ENCODE measurements at places on chromosomes 4 and X.

GRCh38 chrX:49106930-49107329 lies 16.6 kb downstream of the GPKOW start:
- no peak for DNase-seq

- no peak for DNase-seq
These were observed 484.0 kb downstream of the NAF1 start for GRCh38 chr4:162682651-162683050.

DNA sequence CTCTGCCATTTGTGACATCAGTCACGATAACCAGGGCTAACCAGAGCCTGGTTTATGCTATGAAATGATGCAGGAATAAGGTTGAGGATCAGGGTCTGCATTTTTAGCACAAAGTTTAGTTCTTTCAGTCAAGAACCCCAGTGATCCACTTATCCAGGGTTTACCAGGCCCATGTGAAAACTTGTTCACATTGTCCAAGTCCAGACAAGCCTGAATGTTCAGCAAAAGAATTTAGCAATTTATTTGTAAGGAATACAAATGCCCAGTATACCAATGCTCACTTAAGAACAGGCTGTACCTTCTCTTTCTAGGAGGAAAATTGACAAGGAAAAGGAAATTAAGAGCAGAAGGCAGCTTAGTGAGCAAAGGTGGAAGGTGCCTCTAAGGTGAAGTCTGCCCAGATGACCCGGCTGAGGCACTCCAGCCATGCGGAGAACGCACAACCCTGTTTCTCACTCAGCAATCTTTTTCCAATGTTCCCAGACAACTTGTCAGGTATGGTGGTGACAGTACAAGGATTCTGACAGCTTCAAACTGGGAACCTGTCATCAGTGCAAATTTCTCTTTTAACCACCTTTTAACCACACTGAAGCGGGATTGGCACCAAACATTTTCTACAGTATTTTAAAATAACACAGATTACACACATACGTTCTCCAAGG lies 54.0 kb downstream of the TBC1D9 start:
- no peak for DNase-seq

DNA sequence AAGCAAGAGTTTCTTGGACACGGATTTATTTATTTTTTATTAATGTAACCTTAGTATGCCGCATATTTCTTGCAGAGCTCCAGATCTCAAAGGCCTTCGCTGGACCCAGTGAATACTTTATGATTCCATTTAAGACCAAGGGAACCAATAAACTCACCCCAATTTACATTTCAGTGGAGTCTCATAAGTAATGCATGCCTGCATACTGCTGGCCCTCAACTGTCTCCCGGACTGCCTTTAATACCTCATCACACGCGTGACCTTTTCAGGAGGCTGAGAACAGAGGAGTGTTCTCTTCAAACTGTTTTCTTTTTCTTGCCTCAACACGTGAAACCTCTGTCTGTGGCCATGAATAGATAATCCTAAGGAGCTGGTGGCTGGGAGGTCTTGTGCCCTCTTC lies 240.9 kb downstream of the STIM2 start:
- DNase-seq, result no peak

DNA sequence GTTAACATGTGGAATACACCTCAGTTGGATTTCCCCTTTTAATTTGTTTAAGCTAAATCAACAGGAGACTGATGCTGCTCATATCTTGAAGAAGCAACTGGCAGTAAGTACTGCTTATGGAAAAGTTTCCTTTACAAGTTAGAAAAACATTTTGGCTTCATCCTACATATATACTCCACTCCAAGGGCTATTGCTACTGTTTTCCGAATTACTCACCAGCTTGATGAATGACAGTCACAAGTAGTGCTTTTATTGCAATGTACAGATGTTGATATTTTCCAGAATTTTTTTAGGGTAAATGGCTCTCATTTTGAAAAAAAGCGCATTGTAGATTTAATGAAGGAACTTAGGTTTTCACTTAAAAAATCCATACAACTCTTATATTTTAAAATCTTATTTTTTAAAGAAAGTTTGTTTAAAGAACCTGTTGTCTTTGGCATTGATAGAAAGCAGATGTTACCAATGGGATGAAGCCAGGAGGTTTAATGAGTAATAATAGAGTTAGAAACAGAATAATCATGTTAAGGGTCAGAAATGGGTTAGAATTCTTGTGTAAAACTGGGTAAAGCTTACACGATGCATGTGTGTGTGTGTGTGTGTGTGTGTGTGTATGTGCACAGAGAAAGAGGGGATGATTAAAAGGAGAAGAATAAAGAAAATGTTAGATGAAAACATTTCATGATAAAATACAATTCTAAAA lies 272.9 kb downstream of the CFAP299 start:
- no peak for DNase-seq

GRCh38 chr4:65007841-65008439 lies 598.7 kb upstream of the TECRL start:
- no peak for DNase-seq

GRCh38 chr4:94641702-94642560 lies 115.8 kb upstream of the BMPR1B start:
- no peak for DNase-seq

DNA sequence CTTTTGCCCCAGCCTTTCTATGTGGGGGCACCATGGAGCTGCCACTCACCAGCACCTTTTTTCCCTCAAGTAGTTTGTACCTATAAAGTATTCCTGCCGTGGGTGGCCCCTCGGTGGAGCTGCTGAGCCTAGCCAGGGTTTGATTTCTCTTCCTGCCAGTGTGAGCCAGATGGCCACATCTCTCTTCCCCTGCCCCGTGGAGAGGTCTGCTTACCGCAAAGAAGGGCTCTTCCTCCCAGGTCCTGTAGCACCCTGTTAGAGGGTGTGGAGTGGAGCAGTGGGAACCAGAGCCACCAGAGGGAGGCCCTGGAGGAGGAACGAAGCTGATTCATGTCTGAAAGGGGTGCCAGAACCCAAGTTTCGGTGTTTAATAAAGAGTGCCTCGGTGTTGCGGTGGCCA lies 95.4 kb downstream of the PTTG2 start:
- DNase-seq, result no peak

DNA sequence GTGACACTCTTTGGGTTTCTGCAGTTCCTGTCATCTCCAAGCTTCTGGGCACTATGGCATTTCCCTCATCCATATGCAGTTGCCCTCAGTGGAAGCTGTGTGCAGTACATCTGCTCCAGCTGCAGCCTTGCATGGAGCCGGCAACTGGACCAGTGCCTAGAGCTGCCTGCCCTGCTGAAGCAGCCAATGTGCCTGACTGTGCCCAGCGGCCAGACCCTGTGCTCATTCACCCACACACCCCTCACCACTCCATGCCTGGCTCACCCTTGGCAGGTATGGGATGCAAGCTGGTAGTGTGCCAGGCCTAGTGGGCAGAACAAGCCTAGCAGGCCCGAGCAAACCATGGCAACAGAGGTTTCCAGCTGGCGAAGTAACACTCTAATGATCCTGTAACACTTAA lies 370.8 kb downstream of the FSTL5 start:
- no peak for DNase-seq

DNA sequence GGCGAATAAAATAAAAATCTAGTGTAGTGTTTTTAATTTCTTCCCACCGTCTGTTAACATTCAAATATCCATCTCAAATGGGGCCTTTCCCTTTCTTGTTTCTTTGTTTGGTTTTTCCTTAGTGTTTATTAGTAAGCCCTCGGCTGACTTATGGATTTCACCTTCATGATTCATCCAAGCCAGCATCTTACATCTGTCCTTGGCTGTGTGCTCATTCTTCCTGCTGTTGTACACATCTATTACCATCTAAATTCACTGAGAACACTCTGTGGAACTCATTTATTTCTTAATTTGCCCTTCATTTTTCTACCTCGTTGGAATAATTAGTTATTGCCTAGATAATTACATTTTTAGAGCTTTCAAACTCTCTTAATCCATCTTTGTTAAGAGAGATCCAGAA lies 84.9 kb downstream of the SPCS3 start:
- DNase-seq, result no peak

GRCh38 chrX:119374736-119375135 lies 24.4 kb upstream of the SLC25A43 start:
- no peak for DNase-seq

GRCh38 chr4:60223208-60223923 lies 976.8 kb upstream of the ADGRL3 start:
- DNase-seq, result no peak

- DNase-seq, result no peak
These were observed 628.9 kb downstream of the TLL1 start for GRCh38 chr4:166501941-166502382.

DNA sequence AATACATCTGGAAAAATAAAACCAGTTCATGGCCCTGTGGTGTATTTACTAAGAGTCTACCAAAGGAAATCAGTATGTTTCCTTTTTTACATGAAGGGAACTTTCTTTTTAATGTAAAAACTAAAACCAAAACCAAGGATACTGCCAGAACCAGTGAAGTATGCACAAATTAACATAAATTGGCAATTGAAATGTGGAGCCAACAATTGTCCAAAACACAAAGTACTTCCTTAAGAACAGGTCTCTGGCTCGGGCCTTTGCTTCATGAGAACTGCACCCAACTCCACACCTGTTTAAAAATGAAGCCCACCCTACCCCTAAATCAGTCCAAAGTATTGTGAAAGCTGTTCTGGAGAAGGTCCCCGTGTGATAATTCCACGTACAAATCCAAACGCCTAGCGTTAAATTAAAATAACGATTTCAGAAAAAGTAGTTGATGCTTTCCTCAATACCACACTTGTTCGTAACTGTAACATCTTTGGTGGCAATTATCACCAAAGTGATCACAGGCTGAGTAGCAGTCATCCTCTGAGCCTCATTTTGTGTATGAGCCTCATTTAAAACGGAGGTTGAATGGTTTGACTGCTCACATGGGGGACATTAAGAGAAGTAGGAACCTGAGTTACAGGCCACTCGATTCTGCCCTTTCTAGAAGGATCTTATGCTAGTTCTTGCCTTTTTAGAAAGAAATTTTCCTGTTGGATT lies 93.0 kb downstream of the GEMIN8 start:
- DNase-seq, result no peak
